ENCODE measurements at places on chromosomes 7 and 10.

DNA sequence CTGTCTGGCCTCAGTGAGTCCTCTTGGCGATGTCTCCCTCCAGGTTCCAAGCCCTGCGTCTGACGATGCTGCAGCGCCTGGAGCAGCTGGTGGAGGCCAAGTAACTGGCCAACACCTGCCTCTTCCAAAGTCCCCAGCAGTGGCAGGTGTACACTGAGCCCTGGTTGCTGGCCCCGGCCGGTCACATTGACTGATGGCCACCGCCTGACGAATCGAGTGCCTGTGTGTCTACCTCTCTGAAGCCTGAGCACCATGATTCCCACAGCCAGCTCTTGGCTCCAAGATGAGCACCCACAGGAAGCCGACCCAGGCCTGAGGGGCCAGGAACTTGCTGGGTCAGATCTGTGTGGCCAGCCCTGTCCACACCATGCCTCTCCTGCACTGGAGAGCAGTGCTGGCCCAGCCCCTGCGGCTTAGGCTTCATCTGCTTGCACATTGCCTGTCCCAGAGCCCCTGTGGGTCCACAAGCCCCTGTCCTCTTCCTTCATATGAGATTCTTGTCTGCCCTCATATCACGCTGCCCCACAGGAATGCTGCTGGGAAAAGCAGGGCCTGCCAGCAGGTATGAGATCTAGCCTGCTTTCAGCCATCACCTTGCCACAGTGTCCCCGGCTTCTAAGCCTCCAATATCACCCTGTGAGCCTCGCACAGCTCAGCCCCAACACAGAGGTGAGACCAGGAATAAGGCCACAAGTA, 7.3 kb upstream of the ZNF22 start:
- DNase-seq, result no peak

- no peak for DNase-seq
Observed at GRCh38 chr7:37342176-37342687, 106.4 kb downstream of the ELMO1 start.

DNA sequence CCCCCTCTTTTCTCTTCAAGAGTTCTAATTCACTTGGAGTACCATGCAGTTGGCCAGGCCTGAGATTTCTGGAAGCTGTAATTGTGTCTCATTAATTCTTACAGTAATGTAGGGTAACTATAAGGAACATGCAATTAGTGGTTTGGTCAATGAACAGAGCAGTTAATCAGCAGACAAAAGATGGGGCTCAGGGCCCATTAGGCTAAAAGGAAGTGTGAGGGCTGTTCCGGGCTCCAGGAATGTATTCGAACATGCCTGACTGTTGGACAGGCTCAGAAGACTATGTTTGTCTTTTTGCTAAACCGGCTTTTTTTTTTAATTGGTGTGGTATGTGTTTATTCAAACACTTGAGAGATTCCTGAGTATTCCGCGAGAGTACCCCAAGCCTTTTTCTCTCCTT, 42.5 kb upstream of the FZD8 start:
- peak; percentile 89 for DNase-seq

DNA sequence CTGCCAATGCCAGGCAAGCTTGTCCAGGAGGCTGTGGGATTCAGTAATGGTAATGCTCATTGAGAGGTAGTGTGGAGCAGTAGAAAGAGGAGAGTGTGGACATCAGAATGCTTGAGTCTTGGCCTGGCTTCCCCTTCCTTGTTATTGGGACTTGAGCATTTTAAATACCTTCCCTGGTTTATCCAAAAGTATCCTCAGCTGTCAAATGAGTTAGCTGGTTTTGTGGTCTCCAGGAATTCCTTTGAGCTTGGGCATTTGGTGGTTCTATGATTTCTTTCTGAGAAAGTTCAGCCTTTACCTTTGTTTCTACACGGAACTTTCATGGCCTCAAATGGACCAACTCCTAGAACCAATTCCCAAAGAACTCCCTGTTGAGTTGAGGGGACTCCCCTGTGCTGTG, 264.3 kb downstream of the PTEN start:
- DNase-seq, result no peak

- no peak for DNase-seq
Observed at GRCh38 chr7:56105508-56105907, 768 bp downstream of the CHCHD2 start.

GRCh38 chr10:20949967-20950366, 52.9 kb upstream of the NEBL start:
- DNase-seq, result no peak

DNA sequence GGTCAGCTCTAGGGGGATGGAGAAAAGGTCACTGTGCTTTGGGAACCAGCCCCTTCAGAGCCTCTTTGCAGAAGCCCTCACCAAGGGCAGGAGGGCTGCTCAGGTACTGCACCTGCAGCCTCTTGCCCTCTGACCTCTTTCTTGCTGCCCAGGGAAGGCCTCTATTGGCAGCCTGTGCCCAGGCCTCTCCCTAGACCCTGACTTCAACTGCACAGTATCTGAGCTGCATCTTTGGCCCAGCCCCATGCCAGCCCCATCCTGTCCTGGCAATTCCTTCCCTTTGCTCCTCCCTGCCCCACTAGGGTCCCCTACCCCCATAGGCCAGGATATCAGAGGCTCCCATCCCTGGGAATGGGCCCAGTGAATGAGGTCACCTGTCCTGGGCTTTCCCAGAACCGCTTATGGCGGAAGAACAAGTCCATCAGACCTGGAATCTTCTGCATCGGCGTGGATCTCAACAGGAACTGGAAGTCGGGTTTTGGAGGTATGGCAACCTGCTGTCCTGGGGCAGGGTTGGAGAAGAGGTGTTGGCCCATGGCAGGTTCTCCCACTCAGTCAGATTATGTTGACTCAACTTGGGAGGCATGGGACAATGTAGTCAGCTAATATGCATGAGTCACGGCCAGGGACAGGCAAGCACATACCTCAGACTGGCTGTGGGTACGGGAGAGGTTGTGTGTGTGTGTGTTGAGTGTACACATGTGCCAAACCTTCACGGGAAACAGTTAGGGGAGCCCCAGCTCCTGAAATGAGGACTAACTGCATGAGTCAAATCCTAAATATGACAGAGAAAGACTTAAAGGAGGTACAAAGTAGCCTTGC, 17.1 kb upstream of the CPA1 start:
- no peak for DNase-seq

- DNase-seq, result no peak
Observed at GRCh38 chr7:52211930-52212329, 823.5 kb upstream of the POM121L12 start.
